RPMI8226 (cell line): ENCODE measurements at places on chromosomes 7 and 10.

DNA sequence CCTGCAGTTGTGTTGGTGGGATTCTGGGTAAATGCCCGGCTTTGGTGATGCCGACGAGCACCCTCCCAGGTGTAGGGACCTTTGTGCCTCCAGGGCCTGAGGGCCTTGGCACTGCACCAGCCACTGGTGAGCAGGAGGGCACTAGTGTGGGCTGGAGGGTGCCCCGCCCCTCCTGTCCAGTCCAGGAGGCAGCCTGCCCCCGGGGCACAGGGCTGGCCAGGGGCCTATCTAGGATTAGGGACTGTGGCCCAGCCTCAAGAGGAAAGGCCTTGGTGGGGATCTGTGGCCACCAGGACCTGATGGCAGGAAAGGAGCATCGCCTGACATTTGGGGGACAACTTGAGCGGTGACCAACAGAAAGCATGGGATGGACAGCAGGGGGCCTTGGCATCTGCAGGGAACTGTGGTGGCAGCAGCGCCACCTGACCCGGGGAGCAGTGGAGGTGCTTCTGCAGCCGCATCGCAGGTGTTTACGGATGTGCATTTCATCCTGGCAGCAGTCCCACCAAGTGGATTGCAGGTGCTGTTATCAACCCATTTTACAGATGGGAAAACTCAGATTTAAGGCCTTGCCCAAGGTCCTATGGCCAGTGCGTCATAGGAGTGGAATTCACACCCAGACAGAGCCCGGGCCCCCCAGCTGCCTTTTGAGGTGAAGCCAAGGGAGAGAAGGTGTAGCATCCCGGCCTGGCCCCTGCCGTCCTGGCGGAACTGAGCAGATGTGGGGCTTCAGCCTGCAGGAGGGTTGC lies 11.1 kb downstream of the ZNF316 start:
- no peak for DNase-seq

GRCh38 chr7:19747740-19748339 lies 25.6 kb downstream of the TMEM196 start:
- peak; percentile 29 for DNase-seq

DNA sequence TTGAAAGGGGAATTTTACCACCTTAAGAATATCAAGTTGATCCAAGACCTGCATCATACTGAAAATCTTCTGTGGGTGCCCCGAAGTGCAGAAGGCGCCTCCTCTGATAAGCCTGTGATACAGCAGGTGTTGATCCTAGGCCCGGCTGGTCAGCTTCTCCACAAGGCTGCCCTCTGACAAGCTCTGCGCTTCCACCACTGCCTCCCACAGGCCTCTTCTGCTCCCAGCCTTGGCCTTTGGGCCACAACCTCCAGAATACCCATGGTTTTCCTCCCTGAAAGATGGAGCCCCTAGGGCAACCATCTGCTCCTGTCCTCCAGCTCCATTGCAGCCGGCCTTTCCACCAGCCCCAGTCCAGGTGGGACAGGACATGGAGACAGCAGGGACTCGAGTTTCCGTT lies 5.6 kb upstream of the OGDHL start:
- DNase-seq: no peak

GRCh38 chr7:20835111-20835750 lies 48.5 kb upstream of the SP8 start:
- no peak for DNase-seq

DNA sequence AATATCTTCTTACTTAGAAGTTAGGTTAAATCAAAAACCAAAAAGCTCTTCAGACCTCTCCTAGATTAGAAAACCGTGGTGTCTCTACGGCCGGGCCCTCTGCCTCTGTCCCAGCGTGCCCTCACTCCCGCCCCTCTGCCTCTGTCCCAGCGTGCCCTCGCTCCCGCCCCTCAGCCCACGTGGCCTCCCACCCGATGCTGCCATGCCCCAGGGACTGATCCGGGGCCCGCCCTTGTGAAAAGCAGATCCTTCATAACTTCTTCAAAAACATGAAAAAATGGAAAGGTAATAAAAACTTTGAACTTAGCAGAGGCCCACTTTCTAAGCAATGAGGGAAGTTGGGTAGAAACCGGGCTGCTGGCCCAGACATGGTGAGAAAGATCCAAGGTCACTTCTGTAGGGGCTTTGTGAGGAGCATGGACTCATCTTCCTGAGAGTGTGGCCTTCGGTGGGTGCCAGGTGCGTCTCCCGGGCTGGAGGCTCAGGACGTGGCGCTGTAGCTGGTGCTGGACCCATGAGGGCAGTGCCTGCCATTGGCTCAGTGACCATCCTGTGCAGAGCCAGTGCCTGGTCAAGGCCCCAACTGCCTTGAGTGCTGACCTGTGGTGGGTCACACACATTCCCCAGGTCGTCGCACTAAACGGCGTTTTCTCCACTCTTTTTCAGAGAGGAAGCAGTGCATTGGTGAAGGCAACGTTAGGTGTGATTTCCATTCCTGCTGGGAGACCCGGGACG lies 4.9 kb upstream of the DPYSL4 start:
- no peak for DNase-seq

- peak; percentile 78 for DNase-seq
These were observed 10.2 kb upstream of the GDF2 start for GRCh38 chr10:47311932-47312662.

DNA sequence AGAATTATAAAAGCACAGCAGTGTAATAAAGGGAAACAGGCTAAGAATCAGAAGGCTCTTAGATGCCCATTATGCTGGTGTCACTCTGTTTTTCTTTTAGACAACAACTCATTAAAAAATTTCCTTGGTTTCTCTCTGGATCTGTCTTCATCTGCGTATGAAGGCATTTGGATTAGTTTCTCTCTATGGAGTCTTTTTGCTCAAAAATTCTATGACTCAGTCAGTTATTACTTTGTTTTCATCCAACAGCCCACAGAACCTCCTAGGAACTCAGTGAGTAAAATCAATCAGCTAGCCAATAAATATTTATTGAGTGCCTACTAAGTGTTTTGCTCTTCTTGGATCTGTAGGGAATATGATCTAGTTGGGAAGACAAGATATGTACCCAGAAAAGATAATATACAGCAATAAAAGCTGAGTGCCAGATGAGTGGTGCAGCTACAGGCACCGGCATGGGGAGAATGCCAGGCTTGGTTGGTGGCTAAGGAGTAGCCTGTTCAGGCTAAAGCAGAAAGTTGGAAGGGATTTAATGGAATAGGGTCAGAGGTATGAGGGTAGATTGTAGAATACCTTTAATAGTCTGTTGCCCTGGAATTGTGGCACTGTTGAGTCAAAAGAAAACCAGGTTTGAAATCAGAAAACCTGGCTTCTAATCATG lies 156.2 kb downstream of the LRRC4 start:
- DNase-seq: no peak

- no peak for DNase-seq
These were observed 32.3 kb upstream of the PLEKHS1 start for GRCh38 chr10:113718969-113719822.

DNA sequence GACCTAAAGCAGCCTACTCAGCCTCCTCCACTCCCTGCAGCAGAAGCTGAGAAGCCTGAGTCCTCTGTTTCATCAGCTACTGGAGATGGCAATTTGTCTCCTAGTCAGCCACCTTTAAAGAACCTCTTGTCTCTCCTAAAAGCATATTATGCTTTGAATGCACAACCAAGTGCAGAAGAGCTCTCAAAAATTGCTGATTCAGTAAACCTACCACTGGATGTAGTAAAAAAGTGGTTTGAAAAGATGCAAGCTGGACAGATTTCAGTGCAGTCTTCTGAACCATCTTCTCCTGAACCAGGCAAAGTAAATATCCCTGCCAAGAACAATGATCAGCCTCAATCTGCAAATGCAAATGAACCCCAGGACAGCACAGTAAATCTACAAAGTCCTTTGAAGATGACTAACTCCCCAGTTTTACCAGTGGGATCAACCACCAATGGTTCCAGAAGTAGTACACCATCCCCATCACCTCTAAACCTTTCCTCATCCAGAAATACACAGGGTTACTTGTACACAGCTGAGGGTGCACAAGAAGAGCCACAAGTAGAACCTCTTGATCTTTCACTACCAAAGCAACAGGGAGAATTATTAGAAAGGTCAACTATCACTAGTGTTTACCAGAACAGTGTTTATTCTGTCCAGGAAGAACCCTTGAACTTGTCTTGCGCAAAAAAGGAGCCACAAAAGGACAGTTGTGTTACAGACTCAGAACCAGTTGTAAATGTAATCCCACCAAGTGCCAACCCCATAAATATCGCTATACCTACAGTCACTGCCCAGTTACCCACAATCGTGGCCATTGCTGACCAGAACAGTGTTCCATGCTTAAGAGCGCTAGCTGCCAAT lies 202.2 kb downstream of the ZEB1 start:
- peak; percentile 32 for DNase-seq

- no peak for DNase-seq
These were observed 8.7 kb downstream of the SEMA3E start for GRCh38 chr7:83640240-83640639.

DNA sequence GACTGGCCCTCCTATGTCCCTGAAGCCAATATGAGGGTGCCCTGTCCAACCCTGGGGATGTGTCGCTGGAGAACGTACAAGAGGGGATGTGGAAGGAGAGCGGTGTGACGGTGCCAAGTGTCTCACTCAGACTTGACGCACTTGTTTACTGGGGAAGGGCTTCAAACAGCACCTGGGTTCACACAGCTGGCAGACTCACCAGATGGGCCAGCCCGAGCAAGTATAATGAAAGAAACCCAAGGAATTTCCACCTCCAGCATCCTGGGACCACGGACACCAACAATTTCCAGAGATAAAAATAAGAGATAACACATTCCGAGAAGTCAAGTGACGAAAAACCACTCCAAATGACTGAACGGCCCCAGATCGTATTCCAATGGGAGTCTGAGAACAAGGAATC lies 5.3 kb downstream of the ATP5MF start:
- no peak for DNase-seq

DNA sequence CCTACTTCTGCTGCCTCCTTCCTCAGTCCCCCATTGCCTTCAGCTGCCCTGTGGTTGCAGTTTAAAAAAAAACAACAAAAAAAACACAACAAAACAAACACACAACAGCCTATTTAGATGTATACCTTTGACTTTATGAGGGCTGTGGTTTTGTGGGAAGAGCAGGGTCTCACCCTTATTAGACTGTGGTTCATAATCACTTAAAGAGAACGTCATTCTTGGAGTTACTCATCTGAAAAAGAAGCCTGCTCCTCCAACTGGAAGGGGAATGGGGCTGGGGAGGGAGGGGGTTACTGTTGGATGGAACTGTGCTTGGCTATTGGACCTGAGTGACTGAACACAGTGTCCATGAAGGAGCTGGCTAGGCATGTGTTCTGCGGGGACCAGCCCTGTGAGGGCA lies 48.1 kb downstream of the SDK1 start:
- no peak for DNase-seq

GRCh38 chr10:91034494-91035159 lies 113.7 kb upstream of the ANKRD1 start:
- no peak for DNase-seq

- DNase-seq: no peak
These were observed 3.9 kb downstream of the FMC1 start for GRCh38 chr7:139345042-139345441.

- no peak for DNase-seq
These were observed 61.2 kb downstream of the BPGM start for GRCh38 chr7:134707663-134708378.

DNA sequence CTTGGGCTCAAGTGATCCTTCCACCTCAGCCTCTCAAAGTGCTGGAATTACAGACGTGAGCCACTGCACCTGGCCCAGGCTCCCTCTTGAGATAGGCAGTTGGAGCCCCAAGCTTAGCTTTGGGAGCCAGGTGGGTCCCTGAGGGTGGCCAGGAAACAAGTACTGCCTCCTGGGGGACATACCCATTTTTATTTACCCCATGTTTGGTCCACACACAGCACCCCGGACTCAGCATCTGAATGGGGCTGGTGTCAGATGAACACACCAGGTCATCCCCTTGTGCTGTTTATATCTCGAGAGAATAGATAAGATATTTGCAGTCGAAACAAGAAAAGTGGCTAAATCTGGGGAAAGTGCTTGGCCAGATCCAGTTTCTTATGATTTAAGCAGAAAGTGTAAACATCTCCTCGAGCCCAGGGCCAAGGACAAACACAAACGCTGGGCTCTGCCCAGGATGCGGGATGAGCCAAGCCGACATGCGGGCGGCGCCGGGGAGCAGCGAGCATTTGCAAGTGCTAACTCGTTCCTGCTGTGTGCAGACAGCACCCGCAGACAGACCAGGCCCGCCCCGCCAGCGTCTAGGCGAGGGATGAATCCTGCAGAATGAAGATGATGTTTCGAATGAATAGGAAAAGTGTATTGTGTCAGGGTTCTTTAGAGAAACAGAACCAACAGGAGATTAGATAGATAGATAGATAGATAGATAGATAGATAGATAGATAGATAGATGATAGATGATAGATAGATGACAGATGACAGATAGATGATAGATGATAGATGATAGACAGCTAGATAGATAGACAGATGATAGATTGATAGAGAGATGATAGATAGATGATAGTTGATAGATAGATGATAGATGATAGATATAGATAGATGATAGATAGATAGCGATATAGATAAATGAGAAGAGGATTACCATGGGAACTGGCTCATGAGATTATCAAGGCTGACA lies 44.4 kb upstream of the OCM2 start:
- DNase-seq: no peak

GRCh38 chr10:84184517-84184916 lies 9.8 kb upstream of the CDHR1 start:
- DNase-seq: peak; percentile 15

GRCh38 chr7:130750755-130751154 lies 16.7 kb upstream of the KLF14 start:
- DNase-seq: no peak

GRCh38 chr10:75450075-75450445 lies 18.6 kb downstream of the LRMDA start:
- DNase-seq: no peak

DNA sequence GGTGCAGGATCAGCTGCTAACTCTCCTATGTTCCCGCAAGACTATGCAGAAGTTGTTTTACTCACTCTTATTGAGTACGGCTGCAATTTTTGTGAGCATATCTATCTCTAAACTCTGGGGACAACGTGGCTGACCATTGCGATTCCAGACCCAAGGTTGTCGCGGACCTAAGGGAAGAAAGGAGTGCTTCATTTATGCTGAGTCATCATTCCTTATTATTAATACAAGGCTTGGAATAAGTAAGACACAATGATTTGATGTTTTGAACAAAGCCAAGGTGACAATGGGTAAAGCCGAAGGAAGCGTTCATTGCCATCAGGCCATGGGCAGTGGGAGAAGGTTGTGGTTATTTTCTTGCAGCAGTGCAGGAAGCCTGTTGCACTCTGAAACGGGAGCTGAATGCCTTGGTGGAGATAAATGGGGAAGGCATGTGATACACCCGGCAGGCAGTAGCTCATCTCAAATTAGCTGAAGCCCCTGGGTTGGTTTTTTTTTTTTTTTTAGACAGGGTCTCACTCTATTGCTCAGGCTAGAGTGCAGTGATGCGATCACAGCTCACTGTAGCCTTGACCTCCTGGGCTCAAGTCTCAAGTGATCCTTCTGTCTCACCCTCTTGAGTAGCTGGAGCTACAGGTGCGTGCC lies 605.7 kb downstream of the TYW1 start:
- DNase-seq: no peak

DNA sequence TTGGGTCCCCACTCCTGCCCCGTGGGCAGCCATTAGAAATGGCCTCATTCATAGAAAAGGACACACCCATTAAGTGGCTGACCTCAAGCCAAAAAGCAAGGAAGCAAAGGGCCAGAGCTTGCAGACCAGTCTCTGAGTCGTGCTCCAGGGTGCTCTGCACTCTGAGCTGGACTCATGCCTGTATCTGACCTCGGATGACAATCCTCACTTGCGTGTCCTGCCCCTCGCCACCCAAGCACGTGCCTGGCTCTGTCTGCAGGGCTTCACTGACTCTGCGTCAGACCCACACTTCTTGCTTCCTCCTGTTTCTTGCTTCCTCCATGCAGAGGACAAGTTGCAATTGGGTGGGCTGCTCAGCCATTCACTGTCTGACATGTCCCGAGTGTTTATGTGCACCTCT lies 138.8 kb downstream of the OAT start:
- DNase-seq: no peak
